Activated CD4-positive, CD25-positive, alpha-beta regulatory T cell treated with anti-CD3 and anti-CD28 coated beads, Interleukin-2, amount 50 U/mL, for 16 hours (primary cell): ENCODE measurements at places on chromosomes 5 and 9.

- DNase-seq, result no peak
Observed at GRCh38 chr9:71764463-71764862, 3.9 kb downstream of the CEMIP2 start.

GRCh38 chr5:89228355-89228754, 345.4 kb upstream of the MEF2C start:
- DNase-seq, result no peak

GRCh38 chr5:53515988-53516387, 35.6 kb downstream of the FST start:
- DNase-seq, result no peak

- no peak for DNase-seq
Observed at GRCh38 chr9:106693558-106693957, 169.4 kb upstream of the ZNF462 start.

DNA sequence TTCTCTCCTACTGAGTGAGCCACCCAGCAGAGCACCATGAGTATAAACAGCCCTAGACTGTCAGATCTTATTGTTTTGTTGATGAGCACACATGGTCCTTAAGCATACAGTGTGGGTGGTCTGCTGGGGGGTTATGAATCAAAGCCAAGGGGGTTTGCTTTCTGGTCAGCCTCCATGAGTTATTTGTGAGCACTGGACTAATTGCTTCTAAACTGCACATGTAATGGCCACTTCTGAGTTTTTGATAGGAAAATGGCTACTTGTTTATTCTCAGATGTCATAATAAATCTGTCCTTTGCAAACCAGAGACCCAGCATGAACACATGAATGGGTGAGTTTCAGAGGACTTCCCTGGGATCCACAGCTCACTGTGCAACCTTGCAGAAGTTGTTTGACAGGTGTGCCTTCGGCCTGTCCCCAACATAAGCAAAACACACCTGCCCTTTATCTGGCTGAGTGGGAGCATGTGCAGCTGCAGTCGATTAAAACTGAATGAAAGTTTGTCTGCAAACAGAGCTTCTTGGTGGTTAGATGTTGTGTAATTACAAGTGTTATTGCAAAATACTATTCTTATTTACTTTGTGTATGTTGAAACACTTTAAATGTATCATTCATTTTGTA, 35.9 kb downstream of the MAMDC2 start:
- no peak for DNase-seq

DNA sequence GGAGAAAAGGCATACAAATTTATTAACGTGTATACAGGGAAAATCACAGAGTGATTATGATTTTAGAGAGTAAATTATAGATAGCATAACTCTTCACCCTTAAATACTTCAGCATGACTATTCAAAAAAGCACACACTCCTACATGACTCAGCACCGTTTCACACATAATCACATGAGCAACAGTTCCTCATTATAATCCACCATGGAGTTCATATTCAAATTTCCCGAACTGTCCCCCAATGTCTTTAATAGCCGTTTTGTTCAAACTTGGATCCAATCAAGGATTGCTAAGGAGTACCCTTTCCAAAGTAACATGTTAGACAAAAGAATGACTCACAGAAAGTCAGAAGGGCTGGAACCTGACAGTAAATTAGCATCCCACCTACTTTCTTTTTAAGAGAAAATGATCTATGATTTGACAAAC, 32.1 kb downstream of the RAPGEF1 start:
- no peak for DNase-seq

DNA sequence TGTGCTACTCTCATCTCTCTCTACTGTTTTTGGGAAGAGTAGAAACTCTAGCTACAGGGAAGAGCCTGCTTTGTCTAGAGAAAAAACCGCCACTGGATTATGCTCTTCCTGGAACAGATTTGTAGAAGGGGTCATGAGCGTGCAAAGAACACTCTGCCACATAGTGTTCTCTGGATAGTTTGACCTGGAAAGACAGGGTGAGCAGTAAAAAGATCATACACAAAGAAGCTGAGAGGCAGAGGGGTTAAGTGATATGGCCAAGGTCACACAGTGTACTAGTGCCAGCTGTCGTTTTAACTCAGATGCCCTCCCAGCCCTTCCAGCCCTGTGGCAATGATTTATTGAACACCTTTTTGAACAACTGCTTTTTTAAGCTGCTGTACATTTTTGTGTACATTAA, 182.2 kb downstream of the NNT start:
- DNase-seq, result no peak

DNA sequence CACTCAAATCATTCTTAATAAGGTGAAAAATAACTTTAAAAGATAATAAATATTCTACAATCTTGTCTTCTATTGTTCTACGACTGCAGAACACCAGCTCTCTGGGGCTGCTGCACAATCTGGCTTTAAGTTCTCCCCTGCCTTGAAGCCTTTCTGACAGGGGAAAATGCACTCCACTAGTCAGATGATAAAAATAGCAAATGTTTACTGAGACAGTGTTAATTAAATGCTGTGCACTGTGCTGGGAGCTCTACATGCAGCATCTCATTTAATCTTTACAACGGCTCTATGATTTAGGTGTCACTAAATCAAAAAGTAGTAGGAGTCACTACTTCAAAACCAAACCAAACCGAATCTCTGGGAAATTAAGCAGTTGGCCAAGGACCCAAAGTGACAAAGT, 132.7 kb downstream of the SLIT3 start:
- DNase-seq, result no peak
